ENCODE measurements at places on chromosomes 12 and 14.

GRCh38 chr12:54954801-54955200 lies 29.8 kb downstream of the TESPA1 start:
- no peak for DNase-seq

DNA sequence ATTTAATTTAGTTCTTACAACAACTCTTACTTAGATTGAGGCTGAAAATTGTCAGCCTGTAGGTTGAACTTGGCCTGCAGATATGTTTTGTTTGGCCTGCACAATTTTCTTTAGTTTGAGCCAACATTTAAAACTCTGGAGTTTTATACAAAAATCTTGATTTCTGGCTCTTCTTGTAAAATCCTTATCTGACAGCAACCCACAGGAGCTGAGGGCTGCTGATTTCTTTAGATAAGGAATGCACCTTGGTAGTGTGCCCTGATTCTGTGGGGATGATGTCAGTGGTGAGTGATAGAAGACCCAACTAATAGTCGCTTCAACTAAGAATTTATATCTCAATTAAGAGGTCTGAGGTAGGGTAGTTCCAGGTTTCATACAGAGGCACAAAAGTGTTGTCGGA lies 49.5 kb downstream of the SOCS2 start:
- DNase-seq, result no peak

- no peak for DNase-seq
Observed at GRCh38 chr12:76588881-76589565, 29.5 kb upstream of the OSBPL8 start.

DNA sequence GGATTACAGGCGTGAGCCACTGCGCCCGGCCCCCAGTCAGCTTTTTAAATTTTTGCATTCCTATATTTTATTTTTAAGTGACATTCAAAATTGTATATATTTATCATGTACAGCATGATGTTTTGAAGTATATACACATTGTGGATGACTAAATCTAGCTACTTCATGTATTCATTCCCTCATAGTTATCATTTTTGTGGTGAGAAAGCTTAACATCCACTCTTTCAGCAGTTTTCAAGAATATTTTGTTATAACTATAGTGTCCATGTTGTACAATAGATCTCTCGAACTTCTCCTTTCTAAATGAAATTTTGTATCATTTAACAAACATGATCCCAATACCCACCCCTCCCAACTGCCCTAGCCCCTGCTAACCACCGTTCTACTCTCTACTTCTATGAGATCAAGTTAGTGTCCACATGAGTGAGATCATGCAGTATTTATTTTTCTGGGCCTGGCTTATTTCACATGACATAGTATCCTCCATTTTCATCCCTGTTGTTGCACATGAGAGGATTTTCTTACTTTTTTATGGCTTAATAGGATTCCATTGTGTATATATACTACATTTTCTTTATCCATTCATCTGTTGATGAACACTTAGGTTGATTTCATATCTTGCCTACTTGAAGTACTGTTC lies 8.8 kb upstream of the HEBP1 start:
- DNase-seq, result no peak

- no peak for DNase-seq
Observed at GRCh38 chr12:91370086-91370868, 187.7 kb upstream of the DCN start.

DNA sequence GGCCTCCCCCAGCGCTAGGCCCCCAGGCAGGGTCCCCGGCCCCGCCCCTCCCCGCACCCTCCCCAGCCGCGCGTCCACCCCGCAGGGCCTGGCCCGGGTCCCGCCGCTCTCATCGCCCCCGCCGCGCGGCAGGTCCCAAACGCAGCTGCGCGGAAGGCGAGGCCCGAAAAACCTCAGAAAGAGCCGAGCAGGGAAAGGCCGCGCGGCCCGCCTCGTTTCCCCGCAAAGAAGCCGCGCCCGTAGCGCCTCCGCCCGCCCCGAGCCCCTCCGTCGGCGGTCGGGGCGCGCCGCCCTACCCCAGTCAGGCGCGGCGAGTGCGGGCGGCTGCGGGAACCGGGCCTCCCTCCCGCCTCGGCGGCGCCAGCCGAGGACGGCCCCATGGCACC lies 324 bp downstream of the POLE start:
- DNase-seq, result no peak

GRCh38 chr12:68245180-68246021 lies 8.0 kb downstream of the IL22 start:
- no peak for DNase-seq

DNA sequence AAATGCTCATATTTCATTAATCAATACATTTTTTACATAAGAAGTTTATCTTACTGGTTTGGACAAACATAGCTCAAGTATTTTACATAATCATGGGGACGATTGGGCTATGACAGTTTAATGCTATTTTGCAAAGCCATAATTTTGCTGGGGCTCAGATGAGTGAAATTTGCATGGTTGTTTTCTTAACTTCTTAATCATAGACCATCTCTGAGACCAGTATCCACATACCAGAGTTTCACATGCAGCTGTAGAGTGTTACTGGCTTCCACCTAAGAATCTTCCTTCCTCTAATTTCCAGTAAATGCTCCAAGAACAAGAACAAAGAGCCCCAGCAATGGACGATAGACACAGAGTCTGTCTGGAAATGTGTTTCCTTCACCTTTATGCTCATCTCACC lies 303.0 kb upstream of the TMEM132C start:
- no peak for DNase-seq

DNA sequence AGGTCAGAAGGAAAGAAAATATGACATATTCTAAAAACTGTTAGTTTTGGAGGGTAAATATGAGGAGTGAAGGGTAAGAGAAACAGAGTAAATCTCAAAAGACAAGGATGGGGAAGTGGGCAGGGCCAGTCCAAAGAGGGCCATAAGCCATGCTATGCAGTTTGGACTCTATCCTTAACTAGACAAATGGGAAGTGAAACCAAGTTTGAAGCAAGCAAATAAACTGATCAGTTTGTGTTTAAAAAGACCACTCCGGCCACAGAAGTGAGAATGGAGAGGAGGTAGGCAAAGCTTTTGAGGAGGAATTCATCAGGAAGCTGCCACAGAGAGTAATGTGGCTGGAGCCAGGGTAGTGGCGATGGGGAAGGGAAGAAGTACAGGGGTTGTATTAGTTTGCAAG lies 37.5 kb upstream of the DAAM1 start:
- no peak for DNase-seq

- no peak for DNase-seq
Observed at GRCh38 chr12:14390870-14391530, 25.5 kb downstream of the ATF7IP start.

DNA sequence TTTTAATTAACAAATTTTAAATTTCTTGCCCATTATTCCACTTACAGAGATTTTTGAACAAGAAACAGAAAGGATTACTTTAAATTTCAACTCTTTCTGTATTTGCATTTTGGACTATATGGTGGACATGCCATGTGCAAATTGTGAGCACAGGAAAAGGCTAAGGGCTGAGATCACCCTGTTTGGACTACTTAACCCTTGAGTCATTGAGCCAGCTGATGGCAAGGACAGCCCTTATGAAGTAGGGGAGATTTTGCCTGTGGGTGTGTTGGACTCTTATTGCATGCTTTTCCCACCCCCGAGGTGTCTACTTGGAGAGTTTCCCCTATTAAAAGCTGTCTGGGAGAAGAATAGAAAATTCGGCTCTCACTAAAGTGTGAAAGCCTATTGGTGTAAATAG lies 17.2 kb downstream of the DERA start:
- no peak for DNase-seq

DNA sequence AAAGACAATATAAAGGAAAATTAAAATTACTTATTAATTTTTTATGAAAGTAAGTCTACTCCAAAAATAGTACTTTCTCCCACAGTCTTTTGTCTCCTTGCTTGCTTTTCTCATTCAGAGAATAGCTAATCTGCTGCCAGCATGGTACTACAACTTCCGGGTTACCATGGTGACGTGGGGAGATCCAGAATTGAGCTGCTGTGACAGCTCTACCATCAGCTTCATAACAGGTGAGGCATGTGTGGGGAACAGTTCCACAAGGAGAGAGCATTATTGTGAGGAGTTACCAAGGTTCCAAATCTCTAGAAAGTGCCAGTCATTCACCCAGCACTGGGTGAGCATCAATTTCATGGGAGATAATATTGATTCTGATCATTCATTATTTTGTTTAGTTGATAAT lies 197.8 kb downstream of the PTPRO start:
- DNase-seq, result no peak

- DNase-seq, result no peak
Observed at GRCh38 chr14:60482743-60483142, 3.1 kb downstream of the C14orf39 start.

- DNase-seq, result no peak
Observed at GRCh38 chr12:122064025-122064777, 14.4 kb upstream of the MLXIP start.

DNA sequence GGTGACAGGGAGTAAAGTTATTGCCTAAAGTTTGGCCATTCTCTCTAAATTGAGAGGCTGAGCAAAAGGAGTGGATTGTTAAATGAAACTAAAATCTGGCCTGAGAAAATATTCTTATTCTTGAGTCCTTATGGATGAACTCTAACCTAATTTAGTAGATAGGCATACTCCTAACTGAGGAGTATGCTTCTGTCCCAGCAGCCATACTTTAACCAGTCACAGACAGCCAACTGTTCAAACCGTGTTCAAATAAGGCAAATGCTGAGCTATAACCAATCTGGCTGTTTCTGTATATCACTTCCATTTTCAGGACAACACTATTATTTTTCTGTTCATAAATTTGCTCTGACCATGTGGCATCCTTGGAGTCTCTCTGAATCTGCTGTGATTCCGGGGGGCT lies 75.9 kb upstream of the RERGL start:
- no peak for DNase-seq

Measured in CD8-positive, alpha-beta T cell (primary cell).